ENCODE measurements at places on chromosomes 13 and 19. TPM values are rescaled to one million over a fixed set of nuclear protein-coding genes. Genes with fewer than 3 reads are reported as not detected.
A peak's percentile ranks its signal among the peaks of the same experiment; 100 is the strongest.

DNA sequence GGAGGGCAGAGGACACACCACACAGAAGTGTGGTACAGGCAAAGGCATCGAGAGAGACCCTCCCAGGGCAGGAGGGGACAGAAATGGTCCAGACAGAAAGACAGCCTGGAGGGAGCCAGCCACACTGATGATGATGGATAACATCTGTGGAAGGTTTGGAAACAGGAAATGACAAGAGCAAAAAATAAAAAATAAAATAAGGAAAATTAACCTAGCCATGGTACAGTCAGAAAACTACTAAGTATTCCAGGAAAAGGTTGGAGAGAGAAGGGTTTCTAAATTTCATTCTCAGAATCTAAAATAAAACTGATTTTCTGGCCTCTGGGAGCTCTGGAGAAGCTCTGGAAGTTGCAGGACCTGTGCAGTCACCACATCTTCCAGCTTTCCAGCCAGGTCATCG, 115.2 kb upstream of the VSTM2B start:
- DNase-seq: no peak

DNA sequence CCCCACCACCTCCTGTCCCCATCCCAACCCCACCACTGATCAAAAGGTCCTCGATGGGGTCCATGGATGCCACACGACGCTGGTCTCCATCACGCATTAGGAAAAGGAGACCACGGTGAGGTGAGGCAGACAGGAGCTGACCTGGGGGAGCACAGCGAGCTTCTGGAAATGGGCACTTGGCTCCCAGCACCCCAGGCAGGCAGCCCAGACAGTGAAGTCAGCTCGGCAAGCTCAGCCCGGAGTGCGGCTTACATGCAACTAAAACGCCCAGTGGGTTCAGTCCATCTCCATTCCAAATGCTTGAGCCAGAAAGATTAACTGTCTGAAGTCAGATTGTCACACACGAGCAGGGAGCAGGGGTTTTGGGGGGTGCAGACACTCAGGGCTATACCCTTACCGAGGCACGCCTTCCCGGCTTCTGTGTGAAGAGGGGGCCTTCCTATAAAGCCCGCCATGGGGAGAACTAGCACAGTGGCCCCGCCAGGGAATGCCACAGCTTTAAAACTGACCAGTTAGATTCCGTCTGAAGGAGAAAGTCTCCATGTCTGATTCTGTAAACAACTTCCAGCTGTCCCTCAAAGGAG, 79.4 kb downstream of the SPACA7 start:
- DNase-seq: no peak

- no peak for DNase-seq
These were observed 7.4 kb downstream of the SHFL start for GRCh38 chr19:10093295-10094186.

- no peak for DNase-seq
These were observed 11.3 kb upstream of the ZBTB7A start for GRCh38 chr19:4077800-4078684.

GRCh38 chr13:114063545-114064449, 68.6 kb downstream of the RASA3 start:
- peak; percentile 51 for DNase-seq

DNA sequence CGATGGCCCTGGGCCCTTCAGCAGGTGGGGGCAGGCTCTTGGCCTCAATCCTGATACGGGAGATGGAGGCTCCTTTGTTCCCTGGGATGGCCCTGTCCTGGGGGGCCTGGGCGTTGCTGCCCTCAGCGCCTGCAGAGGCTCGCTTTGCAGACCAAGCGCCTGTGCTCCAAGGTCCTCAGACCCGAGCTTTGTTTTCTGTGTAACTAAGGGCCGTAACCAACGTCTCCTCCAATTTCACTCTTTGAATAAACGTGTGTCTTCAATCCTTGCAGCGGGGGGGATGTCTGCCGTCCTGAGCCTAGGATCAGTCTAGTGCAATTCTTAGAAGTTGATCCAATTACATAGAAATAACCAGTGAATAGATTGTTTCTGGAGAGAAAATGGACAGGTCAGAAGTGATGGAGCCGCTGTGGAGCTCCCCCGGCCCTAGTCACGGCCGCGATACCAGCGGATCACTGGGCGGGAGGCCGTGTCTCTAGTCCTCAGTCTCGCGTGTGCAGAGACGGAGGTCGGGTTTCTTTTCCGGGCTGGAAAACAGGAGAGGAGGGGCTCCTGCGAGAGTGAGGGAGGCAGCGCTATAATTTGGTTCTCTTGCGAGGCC, 5.3 kb downstream of the PTBP1 start:
- no peak for DNase-seq

GRCh38 chr13:38898481-38898880, 92.2 kb downstream of the STOML3 start:
- DNase-seq: no peak

- DNase-seq: no peak
These were observed 44.6 kb downstream of the ANKRD27 start for GRCh38 chr19:32630338-32630737.

DNA sequence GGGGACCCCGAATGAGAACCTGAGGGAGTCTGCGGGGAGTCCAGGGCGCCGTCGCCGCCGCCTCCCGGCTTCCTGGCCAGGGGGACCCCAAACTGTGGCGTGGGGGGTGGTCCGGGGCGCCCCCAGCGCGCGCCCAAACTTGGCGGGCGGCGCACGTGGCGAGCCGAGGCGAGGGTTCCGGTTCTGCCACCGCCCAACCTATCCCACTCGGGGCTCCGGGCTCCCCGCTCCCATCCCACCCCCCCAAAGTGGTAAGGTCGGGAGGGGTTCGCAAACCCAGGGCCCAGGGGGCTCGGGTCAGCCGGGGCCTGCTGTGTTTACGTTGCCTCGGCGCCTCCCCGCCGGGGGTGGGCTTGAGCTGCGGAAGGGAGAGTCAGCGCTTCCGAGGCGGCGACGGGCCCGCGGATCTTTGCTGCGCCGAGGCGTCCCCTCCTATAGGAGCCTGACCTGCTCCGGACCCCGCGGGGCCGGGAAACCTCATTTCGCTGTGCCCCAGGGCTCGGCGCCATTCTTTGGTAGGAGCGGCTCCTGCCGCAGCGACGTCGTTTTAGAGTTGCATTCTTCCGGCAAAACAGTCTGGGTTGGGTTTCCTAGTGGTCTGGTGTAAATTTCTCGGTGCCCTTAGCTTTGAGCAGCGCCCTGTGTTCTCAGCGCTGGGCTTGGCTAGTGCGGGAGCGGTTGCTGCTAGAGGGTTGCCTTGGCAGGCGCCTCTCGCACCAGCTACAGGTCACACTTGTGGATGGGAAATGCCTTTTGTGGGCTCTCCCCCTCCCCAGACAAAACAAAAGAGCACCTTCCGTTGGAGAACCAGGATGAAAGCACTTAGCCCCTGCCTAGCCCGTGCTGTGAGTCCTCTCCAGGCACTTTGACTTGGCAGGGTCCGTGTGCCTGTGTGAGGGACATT, 1.2 kb downstream of the DAZAP1 start:
- DNase-seq: no peak

DNA sequence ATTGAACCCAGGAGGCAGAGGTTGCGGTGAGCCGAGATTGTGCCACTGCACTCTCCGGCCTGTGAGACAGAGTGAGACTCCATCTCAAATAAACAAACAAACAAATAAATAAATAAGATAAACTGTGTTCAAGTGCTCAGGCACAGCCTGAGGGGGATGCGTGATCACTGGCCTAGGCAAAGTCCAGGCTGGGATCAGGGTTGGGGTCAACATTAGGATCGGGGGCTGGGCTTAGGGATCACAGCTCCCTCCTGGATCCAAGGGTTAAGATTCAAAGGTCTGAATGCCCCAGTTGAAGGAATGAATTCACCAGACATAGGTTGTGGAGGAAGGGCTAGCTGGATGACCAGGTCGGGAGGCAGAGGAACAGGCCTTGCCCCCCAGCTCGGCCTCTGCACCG, 1.9 kb upstream of the EXOC3L2 start:
- DNase-seq: no peak

GRCh38 chr13:48578516-48579164, 45.8 kb upstream of the RCBTB2 start:
- DNase-seq: no peak

Gene SHC2
- total RNA-seq: 18.8 TPM

Gene CEACAM4
- 4.0 TPM for total RNA-seq

Gene ZNF85
- total RNA-seq: 10.2 TPM

Gene ZNF420
- 17.5 TPM for total RNA-seq

Gene FREM2
- total RNA-seq: 0.14 TPM

All from thoracic aorta (tissue), 2 donors.